Activated CD4-positive, CD25-positive, alpha-beta regulatory T cell (primary cell): ENCODE measurements at places on chromosomes 16 and 17.

GRCh38 chr16:71476457-71477124, 12.5 kb downstream of the ZNF19 start:
- DNase-seq: no peak

DNA sequence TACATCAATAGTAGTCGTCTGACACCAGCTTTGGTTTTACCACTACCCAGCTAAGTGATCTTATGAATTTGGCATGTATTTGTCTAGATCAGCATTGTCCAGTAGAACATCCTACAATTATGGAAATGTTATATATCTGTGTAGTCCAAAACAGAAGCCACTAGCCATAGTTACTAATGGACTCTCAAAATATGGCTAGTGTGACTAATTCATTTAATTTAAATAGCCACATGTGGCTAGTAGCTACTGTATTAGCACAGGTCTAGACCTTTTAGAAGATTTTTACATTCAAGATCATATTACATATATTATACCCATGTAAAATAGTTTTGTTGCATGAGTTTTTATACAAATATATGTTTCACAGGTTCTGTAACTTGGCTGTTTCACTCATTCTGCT, 27.0 kb upstream of the NFAT5 start:
- DNase-seq: no peak

DNA sequence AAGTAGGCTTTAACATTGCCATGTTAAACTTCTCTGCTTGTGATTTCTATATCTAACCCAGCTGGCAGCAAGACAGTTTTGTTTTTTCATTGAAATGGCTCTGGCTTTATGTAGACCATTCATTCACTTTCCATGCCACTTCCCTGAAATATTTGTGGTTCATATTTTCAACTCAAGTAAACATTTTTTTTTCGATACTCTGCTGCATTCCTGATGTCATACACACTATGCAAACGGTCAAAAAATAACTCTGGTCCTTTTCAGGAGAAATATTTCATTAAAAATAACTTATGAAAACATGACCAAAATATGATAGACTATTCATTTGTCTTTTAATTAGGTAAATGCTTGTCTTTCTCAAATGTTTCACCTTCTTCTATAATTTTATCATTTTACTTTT, 116.3 kb downstream of the USP22 start:
- no peak for DNase-seq

GRCh38 chr16:25189305-25189704, 27.4 kb upstream of the AQP8 start:
- DNase-seq: no peak

DNA sequence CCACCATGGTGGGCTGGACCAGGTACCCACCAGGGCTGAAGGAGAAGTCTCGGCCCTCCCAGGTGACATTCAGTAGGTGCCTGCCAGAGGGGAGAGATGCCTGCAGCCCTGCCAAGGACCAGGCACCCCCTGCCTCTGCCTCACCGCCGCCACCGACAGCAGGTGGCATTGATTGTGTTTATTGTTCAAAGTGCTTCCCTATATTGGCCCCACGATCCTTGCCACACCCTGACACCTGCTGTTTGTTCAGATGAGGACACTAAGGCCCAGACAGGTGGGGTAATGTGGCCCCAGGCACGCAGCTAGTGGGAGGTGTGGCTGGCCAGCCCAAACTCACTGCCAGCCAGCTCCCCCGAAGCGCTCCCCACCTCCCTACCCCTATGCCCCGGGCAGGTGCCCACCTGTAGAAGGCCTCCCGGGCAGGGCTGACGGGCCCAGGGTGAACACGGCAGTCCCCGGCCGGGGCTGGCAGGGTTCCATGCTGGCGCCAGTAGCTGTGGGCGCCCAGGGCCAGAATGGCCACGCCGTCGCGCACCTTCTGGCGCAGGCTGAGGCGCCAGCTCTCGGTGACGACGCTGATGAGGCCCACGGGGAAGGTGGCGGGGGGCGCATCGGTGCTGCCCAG, 8.0 kb downstream of the GRIN2C start:
- no peak for DNase-seq

- DNase-seq: no peak
These were observed 260.8 kb upstream of the PSMD7 start for GRCh38 chr16:74035816-74036215.

- DNase-seq: no peak
These were observed 2.6 kb downstream of the DUS1L start for GRCh38 chr17:82062984-82063368.

- DNase-seq: no peak
These were observed 30.2 kb downstream of the OGFOD1 start for GRCh38 chr16:56481468-56482122.

GRCh38 chr17:14068542-14069250, 608 bp upstream of the COX10 start:
- no peak for DNase-seq

- DNase-seq: no peak
These were observed 91.0 kb downstream of the GSG1L start for GRCh38 chr16:27972500-27972899.
